RPMI7951 (cell line): ENCODE measurements at places on chromosomes 11 and 22.
A peak's percentile ranks its signal among the peaks of the same experiment; 100 is the strongest.

- no peak for DNase-seq
These were observed 300.6 kb upstream of the C11orf87 start for GRCh38 chr11:109121173-109121932.

DNA sequence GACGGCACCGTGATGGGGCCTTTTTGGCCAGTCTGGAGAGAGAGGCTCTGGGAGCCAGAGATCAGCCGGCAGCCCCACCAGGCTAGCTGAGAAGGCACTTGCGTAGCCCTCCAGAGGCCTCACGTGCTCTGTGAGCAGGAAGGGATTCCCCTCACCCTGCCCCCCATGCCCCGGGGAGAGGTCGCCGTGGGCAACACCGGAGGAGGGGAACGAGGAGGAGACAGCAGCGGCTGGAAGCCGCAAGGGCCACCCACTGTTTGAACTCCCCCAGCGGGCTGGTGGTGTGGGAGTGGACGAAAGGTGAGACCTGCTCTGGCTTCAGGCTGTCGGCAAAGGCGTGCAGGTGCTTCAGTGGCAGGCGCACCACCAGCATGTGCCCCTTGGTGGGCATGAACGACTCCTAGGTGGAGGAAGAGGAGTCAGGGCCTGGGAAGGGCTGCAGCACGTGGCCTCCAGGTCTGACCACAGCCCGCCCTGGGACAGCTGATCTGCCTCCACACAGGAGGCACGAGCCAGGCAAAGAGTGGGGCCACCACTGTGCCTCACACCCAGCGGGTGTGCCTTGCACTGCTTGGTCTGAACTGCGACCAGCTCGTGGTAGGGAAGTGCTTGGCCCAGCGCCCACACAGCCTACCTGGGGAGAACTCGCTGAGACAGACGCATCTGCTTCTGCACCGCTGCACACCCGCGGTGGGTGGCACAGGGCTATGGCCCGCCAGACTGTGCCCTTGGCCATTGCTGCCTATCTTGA, 99.9 kb downstream of the MED15 start:
- no peak for DNase-seq

GRCh38 chr11:34139346-34139745, 33.9 kb downstream of the NAT10 start:
- no peak for DNase-seq

- DNase-seq = no peak
These were observed 382.6 kb downstream of the KCNA4 start for GRCh38 chr11:29634244-29634643.

DNA sequence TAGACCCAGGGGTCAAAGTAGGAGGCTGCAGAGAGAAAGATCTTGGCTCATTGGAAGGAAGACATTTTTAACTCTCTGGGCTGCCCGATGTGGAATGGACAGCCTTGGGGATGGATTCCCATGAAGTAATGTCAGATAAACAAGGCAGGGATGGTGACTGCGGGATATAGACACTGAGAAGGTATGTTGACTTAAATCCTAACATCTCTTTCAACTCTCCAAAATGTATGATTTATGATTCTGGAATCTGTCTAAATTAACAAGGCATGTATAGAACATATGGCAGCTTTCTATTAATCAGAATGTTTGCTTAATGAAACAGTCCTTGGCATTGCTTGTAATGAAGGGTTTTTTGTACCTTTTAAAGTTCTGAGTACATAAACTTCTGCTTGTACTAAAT, 56.1 kb upstream of the VSTM5 start:
- DNase-seq = no peak

GRCh38 chr22:44587737-44588310, 89.8 kb upstream of the RTL6 start:
- DNase-seq = no peak

GRCh38 chr11:3134218-3134621, 30.9 kb downstream of the OSBPL5 start:
- no peak for DNase-seq

DNA sequence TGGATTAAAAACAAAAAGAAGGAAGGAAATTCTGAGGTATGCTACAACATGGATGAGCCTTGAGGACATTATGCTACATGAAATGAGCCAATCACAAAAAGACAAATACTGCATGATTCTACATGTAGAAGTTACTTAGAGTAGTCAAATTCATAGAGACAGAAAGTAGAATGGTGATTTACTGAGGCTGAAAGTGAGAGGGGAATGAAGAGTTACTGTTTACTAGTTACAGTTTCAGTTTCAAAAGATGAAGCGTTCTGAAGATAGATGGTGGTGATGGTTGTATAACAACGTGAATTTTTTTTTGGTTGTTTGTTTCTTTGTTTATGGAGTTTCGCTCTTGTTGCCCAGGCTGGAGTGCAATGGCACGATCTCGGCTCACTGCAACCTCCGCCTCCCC, 9.5 kb downstream of the OR5P2 start:
- DNase-seq = no peak

DNA sequence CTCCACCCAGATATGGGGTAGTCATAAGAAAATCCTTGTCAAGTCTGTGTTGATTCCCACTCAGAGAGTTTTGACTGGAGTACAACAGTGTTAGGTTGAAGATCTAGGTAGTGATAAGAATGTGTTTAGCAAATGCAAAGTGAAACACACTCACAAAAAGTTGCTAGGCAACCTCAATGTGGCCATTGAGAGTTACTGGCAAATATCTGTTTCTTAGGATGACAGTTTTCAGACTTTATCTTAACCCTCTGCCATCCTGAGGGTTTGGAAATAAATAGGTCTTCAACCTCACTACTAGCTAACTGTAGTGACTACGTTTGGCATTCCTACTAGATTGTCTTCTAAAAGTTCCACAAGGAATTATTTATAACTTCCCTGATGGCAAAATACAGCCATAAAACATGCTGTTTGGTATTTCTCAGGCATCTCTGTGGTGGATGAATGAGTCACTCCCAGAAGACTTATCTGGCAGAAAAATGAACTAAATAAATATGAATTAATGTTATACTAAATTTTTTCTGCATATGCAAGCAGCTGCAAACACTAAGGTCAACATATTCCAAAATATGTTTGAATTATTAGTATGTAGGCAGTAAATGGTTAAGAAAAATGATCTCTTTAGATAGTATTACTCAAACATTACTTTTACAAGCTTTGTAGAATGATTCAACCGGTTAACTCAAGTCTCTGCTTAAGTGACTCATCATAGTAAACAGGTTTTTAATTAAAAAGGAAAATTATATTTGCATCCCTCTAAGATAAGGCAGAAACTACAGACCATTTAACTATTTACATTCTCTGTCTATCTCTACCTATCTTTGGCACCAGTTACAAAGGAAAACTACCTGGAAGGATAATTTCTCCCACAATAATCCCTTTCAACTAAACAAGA, 17.1 kb upstream of the SYTL2 start:
- peak; percentile 84 for DNase-seq

- peak; percentile 65 for DNase-seq
These were observed 13.9 kb downstream of the DUSP8 start for GRCh38 chr11:1557904-1558774.

GRCh38 chr22:49548356-49549202, 279.1 kb downstream of the BRD1 start:
- no peak for DNase-seq

DNA sequence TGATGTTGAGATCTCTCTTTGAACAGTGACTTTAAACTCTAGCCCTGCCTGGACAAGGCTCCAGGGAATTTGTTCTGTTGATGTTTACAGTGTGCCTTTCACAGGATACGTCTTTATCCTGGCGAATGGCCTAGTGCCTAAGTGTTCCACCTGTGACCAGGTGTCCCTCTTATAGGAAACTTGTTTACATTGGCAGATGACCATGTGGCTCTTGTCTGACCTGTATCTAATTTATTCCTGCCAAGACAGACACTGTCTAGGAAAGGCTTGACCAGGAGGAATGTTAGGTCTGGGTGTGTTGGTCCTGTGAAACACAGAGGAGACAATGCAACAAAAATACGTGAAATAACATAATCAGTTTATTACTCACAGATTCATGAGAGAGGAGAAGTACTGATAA, 875.6 kb downstream of the METTL15 start:
- DNase-seq = no peak

DNA sequence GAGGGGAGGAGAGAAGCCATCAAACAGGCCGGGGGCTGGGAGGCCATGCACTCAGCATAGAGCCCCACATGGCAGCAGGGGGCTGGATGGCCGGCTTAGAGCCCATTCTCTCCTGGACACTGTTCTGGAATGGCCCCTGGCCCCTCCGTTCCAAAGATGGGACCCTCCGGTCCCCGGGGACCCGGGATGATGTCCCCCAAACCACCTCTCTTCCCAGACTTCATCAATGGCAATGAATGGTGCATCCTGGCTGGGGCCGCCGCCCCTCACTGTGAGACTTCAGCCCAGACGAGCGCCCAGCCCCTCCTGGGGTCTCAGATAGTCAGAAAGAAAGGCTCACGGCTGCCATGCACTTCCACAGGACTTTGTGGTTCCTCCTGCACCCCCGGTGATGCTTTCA, 13.8 kb upstream of the RTN4R start:
- no peak for DNase-seq

DNA sequence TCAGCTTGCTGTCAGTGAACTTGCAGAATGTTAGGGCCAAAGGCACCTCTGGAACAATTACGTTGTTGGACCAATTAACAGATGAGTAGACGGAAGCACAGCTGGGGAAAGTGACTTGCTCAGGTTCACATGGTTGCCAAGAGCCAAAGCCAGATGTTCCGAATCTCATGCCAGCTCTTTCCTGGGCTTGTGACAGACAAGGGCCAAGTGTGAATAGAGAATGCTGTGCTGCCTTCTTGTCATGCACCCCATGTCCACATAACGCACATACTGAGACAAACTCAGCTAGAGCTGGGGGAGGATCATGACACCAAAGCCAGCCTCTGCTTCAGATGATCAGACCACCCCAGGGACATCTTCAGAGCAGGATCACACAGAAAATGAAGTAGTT, 616.3 kb downstream of the INSC start:
- DNase-seq = no peak

DNA sequence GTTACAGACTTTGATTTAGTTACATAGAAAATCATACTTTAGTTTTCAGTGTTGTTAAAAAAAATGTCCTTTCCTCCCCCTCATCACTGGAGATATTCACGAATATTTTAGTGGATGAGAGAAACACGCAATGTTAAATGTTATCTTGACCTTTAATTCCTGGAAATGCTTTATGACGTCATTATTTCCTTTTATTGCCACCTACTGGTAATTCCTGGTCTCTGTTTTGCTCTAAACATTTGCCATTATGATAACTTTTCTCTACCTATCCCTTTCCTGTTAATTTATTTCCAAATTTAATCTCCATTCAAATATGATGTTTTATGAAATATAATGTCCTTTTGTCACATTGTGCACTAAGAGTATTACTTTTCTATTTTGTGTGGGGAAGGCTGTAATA, 770.6 kb downstream of the FAM181B start:
- no peak for DNase-seq

DNA sequence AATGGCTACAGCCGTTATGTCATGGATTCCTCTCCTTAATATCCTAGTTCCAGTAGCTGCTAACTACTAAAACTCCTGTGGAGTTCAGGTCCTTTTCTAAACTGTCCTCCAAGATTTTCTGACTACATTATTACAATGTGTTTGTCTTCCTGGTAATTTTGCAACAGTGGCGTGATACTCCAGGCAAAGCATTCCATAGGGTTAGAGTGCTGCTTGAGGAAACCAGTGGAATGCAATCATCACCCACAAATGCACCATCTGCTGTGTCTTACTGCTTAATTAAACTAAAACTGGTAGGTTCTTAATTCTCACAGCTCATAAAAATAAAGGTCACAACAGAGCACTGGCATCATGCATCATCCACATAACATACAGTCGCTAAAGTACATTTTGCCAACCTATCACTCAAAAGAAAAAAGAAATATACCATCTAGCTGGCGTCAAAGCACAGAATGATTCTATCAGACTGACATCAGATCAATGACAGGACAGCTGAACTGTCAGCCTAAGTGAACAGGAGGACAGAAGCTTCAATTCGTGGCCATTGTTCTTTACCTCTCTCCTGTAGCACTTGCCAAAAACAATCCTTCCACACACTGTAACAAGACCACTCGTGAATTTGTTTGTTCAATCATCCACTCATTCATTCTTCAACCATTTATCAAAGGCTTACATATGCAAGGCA, 182.5 kb downstream of the CADM1 start:
- DNase-seq = no peak

DNA sequence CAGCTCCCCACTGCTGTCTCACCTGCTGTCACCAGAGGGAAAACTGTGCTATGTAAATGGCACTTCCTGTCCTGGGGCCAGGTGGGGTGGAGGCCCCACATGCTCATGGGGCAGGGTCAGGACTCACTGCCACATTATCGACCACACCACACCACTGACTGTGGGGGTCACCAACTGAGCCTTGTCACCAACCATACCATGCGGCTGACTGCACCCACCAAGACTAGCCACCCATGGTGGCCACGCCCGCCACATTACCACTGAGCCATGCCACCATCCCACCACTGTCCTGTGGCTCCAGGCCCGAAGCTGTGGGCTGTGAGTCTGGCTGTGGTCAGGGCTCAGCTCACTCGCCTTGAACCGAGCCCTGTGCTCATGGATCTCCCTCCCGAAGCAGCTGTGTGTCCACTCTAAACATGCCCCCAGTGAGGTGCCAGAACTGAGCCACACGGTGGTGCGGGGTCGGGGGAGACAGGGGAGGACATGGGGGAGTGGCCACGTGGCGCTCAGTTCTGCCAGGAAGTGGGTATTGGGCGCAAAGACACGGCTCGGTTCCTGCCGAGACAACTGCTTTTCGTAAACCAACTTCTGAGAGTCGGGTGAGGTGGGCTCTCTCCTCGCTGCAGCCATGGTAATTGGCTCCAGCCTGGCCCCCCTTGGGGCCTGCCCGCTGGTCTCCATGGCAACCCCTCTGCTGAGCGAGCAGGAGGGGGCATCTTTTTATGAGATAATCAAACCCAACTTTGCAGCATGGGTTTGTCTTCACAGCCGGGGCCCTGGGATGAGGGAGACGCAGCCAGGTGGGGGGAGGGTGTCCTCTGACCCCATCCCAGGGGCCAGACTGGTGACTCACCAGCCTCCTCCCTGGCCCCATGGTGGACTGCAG, 23.2 kb downstream of the RTN4R start:
- DNase-seq = no peak

- DNase-seq = no peak
These were observed 359.6 kb upstream of the CTSC start for GRCh38 chr11:88697139-88697538.

DNA sequence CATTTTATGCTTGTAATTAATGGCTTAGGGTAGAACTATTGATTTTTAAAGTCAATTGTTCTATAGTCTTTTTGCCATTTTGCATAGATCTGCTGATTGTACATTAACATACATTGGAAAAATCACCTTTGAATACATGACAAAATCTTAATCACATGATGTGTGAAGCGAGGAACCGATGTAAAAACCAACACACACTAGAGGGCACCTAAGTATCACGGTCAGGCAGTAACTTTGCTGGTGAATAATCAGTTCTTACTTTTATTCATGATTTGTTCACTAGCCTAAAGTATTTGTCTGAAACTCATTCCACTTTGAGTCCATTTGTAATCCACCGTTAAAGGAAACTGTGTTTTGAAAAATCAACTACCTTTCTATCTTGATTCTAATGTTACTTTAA, 28.2 kb downstream of the JHY start:
- peak; percentile 17 for DNase-seq
